GM12878 (cell line): ENCODE measurements at places on chromosomes 2 and 18. TPM values are rescaled to one million over a fixed set of nuclear protein-coding genes. Genes with fewer than 3 reads are reported as not detected.

DNA sequence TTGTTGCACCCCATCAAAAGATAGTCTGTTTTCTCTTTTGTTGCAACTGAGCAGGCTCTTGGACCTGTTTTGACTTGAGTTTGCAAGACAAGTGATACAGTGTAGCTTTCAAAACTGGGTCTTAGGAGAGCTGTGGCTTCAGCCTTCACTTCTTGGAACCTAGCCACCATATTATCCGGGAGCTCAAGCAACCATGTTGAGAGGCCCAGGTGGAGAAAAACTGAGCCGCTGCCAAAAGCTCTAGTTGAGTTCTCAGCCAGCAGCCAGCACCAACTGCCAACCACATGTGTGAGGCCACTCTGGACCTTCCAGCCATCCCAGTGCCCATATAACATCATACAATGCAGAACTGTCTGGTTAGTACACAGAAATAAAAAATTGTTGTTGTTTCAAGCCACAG, 5.4 kb downstream of the CACNB4 start:
- DNase-seq: no peak

The KIAA2012 gene
- total RNA-seq: not detected in 2 replicates

The CSRNP3 gene
- total RNA-seq: 0.21 and 0.36 TPM in 2 replicates

The HOXD13 gene
- total RNA-seq: not detected in 2 replicates

DNA sequence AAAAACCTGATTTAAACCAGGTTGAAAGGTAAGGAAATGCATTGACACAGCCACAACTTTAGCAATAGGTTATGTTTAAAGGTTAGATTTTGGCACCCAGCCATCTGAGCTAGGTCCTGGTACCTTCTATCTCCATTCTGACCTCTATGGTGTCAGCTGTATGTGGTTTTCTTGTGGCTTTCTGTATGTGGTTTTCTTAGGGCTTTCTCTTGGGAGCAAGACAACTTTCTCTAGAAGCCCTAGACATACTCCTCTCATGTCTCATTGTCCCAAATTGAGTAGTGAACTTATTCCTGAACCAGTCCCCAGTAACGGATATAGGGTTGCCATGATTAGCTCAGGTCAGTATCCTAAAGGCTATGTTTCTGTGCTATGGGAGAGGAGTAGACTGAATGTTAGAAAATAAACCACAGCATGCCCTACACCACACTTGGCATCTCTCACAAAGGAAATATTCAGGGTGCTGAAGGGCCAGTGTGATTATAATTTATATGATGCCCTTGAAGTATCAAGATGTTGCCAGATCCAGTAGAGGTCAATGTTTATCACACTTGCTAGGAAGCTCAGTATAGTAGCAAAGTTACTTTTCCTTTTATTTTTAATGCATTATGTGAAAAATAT, 176.1 kb downstream of the CAPN13 start:
- peak; percentile 48 for DNase-seq

The CIDEA gene
- not detected in 2 replicates for total RNA-seq

DNA sequence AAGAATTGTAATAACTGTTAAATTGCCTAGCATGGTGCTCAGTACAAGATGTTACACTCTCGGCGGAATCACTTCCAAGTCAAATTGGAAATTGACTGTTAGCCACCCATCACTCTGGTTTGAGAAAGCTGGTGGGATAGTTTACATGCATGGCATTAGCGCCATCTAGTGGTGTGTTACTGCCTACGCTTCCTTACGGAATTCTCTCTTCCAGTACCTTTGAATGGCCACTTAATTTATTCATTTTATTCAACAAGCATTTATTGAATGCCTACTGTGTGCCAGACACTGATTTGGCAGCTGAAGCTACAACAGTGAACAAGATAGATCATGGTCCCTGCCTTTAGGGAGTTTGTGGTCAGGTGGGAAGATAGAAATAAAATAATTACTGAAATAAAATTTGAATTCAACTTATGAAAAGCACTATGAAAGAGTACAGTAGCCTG, 171.2 kb downstream of the TMEM247 start:
- DNase-seq: peak; percentile 48

DNA sequence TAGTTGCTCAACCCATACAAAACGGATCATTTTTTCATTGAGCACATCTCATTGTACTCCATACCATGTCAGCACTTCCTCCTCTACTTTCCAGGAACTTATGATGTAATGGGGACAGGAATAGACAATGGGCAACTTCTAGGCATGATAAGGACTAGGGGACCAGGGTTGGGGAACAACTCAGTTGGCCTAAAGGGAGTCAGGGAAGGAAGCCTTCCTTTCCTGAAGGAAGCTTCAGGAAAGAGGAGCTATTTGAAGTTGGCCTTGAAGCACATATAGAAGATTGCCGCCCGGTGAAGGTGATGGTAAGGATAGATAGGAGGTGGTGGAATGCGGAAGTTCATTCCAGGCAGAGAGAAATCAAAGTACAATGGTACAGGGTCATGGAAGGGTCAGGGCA, 283.9 kb downstream of the SLC8A1 start:
- no peak for DNase-seq

The C1QL2 gene
- total RNA-seq: not detected in 2 replicates

DNA sequence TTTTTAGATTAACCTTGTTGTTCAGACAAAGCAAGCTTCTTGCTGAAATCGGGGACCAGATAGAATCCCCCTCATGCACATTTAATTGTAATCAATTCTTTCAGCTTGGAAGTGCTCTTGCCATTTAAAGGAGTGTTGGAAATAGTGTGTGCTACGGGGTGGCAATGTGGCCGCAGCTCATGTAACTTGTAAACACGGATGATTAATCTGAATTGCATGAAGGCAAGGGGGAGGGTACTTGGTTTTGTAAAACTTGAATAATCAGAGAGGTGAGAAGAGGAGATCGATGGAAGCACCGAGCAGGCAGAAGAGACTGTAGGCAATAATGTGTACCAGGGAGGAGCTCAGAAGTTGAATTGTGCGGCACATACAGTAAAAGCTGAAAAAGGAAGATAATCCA, 273.5 kb downstream of the PTGR3 start:
- no peak for DNase-seq
